KG1 (cell line): ENCODE measurements at places on chromosomes 11 and 22.

DNA sequence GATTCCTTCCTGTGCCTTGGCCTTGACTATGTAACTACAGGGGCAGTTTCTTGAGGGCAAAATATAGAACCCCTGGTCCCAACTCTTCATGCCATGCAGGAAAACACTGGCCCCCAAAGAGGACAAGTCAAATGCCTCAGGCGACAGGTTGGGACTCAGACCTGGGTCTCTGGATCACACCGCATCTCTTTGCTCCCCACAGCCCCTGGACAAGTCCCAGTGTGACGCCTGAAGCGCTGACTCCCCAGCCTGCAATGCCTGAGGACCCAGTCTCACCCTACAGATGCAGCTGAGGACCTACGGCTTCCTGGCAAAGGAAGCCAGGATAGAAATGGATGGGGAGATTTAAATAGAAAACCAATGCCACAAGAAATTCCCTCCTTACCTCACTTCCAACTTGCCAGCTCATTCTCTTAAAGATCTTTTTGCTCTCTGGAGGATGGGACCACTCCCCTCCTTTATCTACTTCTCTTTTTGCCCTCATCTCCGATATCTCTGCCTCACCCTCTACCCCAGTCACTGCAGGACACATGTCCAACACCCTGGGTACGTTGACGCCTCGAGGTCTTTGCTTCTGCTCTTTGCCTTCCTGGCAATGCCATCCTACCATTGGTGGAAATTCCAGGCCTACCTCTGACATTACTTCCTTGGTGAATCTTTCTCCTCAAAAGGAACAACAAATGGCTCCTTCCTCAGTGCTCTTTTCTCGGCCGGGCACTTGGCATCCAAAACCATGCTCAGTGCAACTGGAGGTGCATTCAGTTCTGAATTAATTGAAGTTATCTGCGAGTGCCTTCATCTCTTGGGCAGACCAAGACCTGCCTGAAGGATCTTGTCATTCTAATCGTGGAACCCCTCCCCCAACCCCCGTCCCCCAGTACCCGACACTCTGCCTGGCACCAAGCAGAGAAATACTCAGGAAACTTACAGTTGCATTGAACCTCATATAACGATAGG lies 2.0 kb upstream of the PRDM11 start:
- DNase-seq, result no peak

DNA sequence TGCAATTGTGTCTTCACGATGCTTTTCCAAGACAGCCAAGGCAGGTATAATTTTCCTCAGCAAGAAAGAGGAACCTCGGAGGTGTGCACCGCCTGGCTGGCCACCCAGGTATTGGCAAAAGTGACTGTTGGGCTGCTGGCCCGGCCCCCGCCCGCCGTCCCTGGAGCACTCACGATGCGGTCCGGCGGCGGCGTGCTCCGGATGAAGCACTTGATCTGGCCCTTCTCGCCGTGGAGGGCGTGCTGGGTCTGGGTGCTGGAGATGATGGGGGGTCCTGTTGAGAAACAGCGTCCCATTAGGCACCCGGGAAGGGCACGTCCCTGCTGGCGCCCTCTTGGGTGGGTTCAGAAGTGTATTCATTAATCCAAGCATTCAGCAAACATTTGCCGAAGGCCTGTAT lies 84.8 kb downstream of the ST3GAL4 start:
- no peak for DNase-seq

DNA sequence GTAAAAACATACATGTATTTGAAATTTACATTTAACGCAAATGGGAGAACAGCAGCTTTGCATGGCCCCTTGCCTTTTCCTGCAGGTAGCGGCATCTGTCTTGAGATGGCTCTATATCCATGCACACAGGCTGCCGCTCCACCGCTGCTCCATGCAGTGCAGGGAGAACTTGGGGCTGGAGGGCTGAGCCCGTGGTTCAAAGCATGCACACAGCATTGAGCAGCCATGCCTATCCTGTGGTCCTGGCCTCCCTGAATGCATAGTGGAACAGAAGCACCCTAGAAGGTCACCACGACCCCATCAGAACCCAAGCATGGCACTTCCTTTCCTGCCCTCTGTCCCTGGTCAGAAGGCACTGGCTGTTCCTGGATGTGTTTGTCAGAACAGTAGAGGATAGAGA lies 35.0 kb upstream of the TP53I11 start:
- DNase-seq, result no peak

DNA sequence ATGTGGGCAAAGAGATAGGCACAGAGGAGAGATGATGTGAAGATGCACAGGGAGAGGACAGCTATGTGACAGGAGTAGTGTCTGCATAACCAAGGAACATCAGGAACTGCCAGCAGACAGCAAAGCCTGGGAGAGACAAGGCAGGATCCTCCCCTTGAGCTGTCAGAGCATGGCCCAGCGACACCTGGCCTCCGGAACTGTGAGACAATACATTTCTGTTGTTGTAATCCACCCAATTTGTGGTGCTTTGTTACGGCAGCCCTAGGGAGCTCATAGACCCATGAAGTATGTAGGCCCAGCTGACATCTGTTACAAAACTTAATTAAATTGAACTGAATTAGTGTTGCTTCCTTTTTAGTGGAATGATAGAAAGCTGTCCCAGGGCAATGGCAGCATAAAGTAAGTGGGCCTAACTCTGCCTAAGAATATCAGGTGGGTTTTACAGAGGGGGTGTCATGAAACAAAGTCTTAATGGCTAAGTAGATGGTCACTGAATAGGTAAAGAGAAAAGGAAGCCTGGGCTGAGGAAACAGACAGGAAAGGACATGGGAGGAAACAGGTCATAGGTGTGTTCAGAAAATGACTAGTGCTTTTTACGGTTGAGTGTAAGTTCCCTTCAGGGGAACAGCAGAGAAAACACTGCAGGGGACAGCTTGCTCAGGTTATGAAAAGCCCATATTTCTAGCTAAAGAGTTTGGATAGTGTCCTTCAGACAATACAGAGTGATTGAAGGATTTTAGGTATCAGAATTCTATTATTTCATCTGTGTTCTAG lies 24.8 kb downstream of the RASSF10 start:
- DNase-seq, result no peak
